ENCODE measurements at places on chromosomes 7 and 10.

DNA sequence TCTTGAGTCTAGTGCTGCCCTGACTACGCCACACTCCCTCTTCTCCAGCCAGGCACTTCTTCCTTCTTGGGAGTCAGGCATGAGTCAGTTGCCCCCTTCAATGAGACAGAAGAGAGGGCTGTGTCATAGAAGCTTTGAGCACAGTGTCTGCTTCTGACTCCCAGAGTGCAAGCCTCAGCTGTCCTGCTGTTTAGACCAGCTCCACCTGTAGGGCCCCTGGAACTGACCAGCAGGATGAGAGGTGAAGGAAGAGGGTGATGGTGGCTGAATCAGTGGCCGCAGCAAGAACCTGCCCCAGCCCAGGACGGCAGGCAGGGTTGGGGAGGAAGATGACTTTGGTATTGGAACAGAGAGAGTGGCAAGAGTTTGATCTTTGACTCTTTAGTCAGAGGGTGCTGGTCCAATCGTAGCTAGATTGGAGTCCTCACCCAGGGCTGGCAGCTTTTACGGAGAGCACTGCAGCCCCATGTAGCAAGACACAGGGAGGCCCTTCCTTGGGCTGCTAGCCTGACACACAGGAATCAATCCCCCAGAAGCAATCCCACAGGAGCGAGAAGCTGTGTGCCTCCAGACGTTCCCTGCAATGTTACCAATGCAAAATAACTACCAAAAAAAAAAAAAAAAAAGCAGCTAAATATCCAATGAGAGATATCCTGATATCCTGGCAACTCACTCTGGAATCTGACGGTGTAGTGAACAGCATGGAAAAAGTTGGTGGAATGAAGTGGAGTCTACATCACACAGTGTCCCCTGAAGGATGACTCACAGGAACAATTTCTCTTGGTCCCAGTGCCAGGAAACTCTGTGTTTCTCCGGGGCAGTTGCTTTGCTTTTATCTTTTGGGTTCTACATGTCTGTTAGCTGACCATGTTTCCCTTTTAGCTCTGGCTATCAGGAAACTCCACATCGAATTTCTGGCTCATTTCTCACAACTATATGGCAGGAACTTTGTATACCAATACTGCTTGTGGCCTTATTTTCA is 6.9 kb downstream of the C10orf62 start:
- DNase-seq, result no peak

- no peak for DNase-seq
Measured at GRCh38 chr10:33967606-33968120, 633.2 kb upstream of the NRP1 start.

- no peak for DNase-seq
Measured at GRCh38 chr7:11474902-11475585, 357.0 kb downstream of the THSD7A start.

GRCh38 chr7:116593359-116594075 is 68.7 kb downstream of the CAV1 start:
- no peak for DNase-seq

- DNase-seq, result no peak
Measured at GRCh38 chr7:102925976-102926782, 13.4 kb downstream of the LRRC17 start.

- no peak for DNase-seq
Measured at GRCh38 chr7:47343061-47343455, 238.9 kb downstream of the TNS3 start.

DNA sequence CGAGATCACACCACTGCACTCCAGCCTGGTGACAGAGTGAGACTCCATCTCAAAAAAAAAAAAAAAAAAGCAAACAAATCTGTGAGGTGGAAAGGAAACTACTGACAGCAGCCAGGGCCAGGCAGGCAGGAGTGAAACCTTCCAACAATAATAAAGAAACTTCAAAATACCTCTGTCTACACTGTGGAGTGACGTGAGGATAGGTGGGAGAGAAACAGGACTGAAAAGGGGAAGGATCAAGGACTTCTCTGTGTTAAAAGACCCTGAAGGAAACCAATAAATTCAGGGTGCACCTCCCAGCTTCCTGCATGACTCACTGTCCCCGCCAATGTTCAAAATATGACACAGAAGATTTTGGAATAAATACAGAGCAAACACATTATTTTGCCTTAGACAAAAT is 82.9 kb downstream of the KIAA1549 start:
- no peak for DNase-seq

GRCh38 chr10:115023715-115024114 is 69.5 kb upstream of the ATRNL1 start:
- no peak for DNase-seq

Data from RWPE2 (cell line).